ENCODE measurements at places on chromosomes 11 and 22.

- no peak for DNase-seq
Measured at GRCh38 chr22:30024231-30024630, 56.0 kb upstream of the HORMAD2 start.

DNA sequence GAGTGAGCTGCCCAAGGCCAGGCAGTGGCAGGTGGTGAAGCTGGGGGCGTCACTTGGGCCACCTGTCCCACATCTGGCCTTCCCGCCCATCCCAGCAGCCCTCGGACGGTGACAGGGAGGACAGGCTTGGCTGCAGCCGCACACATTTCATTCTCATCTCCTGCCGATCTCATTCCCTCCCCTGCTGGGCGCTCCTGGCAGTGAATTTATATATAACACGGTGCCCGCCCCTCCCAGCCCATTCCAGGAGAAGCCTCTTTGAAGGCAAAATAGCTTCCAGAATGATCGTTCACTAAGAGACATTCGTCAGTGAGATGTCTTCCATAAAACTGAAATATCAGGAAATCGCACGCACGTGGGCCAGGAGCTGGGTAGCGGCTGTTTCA lies 861.3 kb downstream of the TBC1D22A start:
- no peak for DNase-seq

DNA sequence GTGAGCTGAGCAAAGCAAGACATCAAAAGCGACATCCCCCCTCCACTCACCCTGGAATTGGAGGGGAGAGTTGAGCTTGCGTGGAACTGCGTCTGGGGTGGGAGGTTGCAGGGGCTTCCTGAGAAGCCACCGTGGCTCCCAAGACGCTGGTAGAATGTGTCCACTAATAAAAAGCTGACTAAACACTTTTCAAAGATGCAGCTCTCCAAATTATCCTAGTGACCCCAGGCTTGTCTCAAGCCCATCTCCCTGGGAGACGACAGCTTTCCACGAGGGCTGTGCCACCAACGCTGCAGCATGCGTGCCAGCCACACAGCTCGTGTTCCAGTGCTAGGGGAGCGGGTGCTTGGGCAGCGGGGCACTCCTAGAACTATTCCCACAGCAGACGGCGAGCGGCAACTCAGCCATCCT lies 6.3 kb upstream of the GAL start:
- no peak for DNase-seq

DNA sequence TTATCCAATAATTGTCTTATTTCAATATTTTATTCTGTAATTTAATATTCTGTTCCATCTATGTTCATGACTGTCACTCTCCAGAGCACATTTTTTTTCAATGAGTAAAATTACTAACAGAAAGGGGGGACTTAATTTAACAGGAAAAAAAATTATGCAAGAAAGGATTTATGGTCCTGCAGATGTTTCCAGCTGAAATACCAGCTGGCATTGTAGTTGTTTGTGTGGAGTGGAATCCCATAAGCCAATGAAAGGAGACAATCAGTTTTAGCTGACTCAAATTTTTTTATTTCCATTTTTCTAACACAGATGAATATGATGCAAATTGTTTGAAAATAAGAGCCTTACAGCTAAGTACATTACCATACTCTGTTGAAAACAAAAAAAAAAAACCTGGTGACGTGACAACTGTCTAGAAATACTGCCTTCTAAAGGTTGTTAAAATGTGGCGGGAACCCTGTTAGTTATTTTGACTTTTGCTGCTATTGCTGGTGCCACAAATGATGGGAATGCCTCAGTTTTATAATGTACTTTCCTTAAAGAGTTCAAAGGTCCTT lies 389.1 kb downstream of the ETS1 start:
- no peak for DNase-seq

DNA sequence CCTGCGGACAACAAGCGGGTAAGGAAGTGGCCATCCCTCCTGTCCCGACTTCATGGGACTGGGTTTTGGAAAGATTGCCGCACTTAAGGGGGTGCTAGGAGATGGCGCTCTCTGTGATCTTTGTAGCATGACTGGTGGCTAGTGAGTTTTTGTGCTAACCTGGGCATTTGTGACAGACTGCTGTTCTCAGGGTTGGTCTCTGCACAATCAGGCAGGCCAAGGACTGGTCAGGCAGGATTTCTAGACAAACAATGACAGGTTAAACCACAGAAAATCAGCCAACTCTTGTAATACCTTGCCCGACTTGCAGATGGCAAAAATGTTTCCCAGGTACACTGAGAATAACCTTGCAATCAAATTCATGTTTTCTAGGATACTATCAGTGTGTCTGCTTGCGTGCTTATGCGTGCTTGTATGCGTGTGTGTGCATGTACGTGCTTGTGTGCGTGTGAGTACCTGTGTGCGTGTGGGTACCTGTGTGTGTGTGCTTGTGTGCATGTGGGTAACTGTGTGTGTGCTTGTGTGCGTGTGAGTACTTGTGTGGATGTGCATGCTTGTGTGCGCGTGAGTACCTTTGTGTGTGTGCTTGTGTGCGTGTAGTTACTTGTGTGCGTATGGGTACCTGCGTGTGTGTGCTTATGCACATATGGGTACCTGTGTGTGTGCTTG lies 25.6 kb upstream of the SORL1-AS1 start:
- no peak for DNase-seq

- peak; percentile 66 for DNase-seq
Measured at GRCh38 chr11:116691771-116692177, 81.0 kb downstream of the BUD13 start.

DNA sequence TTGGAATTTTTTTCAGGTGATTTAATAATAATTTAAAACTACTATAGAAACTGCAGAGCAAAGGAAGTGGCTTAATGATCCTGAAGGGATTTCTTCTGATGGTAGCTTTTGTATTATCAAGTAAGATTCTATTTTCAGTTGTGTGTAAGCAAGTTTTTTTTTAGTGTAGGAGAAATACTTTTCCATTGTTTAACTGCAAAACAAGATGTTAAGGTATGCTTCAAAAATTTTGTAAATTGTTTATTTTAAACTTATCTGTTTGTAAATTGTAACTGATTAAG lies 3.4 kb downstream of the MALAT1 start:
- no peak for DNase-seq

DNA sequence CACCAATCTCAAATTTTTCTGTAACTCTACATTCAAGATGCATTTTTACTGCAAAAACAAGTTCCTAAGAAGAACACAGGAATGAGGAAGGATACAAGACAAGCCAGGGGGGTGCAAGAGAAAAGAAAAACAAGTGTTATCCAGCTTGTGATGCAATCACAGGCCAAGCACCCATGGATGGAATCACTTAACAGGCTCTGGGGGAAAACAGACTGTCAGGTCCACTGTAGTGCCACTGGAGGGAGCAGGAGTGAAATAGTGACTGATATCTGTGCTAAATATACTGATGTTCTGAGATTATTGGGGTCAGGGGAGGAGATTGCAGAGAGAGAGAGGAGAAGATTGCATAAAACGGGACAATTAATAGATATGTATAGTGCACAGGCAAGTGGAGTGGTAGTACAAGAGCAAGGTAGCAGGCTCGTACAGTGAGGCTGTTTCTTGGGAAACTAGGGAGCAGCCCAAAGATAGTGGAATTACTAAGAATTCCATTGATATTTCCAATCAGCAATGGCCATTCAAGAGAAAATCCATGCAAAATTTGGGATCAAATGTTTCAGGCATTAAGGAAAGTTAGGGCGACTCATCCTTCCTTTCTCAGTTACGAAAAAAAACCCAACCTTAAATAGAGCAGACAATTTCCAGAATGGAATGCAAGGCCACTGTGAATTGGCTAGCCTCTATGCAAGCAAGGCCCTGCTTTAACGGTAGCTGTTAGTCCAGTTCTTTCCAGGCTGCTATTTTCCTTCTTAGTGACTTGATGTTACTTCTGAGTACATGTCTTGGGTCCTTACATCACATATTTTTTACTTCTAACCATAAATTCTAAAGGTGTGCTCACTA lies 52.2 kb upstream of the CEP126 start:
- DNase-seq = no peak

GRCh38 chr11:133326849-133327248 lies 205.5 kb downstream of the OPCML start:
- DNase-seq = no peak

DNA sequence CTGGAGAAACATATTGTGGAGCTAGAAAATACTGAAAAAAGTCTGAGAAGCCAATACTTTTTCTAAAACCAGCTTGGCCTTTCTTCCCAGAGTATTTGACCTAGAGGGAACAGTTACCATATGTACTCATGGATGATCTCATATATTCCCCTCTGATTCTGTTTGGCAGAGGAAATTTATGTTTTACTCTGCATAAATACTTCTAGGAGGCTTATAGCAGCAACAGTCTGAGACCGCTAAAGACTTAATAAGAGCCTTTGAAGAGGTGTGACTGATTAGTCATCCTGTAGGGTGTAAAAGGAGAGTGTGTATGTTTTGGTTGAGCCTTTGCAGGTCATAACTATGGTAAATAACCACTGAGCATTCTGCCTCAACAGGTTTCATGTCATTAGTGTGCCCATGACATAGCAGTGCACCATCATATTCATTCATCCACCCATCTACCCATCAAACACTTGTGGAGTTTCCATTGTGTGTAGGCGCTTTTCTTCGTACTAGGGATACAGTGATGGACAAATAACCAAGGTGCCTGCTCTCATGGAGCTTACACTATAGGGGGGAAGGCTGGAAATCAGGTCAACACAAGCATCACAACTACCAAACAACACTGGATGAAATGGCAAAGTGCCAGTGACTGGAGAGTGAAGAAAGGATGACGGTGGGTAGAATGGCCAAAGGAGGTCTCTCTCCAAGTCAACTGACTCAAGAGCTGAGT lies 44.5 kb downstream of the TRAF6 start:
- DNase-seq = no peak

GRCh38 chr11:36500315-36500721 lies 9.8 kb downstream of the TRAF6 start:
- no peak for DNase-seq

DNA sequence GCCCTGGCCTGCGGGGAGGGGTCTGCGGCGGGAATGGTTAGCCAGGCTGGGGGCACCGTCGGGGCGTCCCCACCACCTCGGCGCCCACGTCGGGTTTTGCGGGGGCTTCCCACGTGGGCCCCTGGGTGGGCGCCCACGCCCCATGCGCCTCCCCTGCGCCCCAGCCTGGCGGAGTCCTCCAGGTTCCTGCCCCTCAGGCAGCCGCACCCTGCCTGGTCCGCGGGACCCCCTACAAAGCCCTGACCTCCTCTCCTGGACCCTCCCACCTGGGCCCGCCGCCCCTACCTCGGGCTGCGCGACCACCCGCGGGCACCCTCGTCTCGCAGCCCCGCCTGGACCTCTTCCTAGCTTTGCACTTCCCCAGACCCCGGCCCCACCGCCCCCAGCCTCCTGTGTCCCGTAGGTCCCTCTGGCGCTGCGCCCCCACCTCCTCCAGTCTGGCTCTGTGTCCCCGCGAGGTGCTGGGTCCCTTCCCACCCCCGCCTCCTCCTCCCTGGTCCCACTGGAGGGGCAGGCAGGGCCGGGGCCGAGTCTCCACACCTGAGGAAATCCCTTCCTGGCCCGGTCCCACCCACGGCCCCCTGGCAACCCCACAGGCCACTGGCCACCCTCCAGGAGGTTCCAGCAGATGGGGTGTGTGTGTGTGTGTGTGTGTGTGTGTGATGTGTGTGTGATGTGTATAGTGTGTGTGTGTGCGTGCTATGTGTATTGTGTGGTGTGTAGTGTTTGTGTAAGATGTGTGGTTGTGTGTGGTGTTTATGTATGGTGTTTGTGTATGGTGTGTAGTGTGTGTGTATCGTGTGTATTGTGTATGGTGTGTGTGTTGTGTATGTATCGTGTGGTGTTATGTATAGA lies 11.8 kb downstream of the PIM3 start:
- DNase-seq = peak; percentile 24

DNA sequence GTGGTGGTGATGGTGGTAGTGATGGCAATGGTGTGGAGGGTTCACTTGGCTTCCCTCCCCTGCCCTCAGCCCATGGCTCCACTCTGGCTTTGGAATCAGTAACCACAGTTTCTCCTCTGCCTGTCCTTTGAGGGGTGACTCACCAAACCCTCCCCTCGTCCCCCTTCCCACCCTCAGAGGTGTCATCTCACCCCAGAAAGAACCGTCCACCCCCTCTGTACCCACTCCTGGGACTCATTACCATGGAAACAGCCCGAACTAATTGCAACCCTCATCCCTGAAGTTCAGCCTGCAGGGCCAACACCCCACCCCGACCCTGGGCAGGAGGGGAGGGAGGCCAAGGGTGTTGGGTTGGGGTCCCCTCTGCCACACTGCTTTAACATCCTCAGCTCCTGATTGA lies 26.6 kb downstream of the PHLDB1 start:
- DNase-seq = no peak

- peak; percentile 86 for DNase-seq
Measured at GRCh38 chr22:22684580-22685561, 40.5 kb downstream of the GGTLC2 start.

DNA sequence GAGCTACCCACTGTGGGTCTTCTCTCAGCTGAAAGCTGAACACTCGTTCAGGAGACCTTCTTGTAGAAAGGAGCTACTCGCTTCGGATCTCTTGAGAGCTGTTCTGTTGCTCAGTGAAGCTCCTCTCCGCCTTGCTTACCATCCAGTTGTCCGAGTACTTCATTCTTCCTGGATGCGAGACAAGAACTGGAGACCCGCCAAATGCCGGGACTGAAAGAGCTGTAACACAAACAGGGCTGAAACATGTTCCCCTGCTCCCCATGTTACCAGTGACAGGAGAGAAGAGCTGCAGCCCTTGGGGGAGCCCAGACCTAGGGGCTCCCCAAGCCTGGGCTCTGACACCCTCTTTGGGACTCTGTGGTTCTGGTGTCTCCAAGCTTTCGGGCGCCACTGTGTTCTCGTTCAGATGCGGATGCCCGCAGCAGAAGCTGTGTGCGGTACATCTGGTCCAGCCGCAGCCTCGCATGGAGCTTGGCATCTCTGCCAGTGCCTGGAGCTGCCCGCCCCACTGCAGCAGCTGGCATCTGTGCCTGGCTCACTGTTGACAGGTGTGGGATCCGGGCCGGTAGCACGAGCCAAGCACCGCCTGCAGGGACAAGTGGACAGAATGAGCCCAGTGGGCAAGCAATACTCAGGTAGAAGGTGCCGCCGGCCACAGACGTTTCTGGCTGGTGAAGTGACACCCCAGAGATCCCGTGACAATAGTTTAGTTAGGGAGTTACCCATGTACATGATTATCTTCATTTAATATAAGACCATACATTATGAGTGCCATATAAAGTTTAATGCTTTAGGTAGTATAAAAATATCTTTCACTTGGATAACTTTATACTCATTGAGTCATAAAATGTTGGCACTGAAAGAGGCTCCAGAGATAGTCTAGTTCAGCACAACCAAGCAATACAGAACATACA lies 49.1 kb downstream of the EMSY start:
- DNase-seq = no peak

DNA sequence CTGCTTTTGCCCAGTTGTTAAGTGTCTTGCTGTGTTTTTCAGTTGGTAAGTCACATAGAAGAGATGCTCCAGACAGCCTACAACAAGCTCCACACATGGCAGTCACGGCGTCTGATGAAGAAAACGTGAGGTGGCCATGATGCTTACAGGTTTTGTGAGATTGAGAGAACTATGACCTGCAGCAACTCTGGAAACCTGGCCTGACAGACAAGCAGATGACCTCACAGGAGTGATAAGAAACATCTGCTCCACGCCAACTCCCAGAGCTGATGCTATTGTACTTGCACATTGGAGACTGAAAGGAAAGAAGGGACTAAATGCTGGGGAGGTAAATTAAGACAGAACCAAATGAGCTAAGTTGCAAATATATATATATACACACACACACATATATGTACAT lies 28.6 kb upstream of the LDHA start:
- no peak for DNase-seq

- no peak for DNase-seq
Measured at GRCh38 chr11:14679662-14680061, 36.1 kb downstream of the PDE3B start.

Measured in posterior cingulate gyrus (tissue), 11 donors.